ENCODE measurements at places on chromosomes 2 and 18.

GRCh38 chr2:38578832-38579231, 23.9 kb downstream of the HNRNPLL start:
- no peak for DNase-seq

- no peak for DNase-seq
These were observed 6.5 kb upstream of the ASIC4 start for GRCh38 chr2:219507581-219508443.

- DNase-seq: peak; percentile 28
These were observed 8.9 kb downstream of the CCL20 start for GRCh38 chr2:227822416-227823003.

GRCh38 chr18:45197526-45197970, 417.7 kb upstream of the SLC14A2 start:
- peak; percentile 67 for DNase-seq

GRCh38 chr2:19357402-19358241, 801 bp downstream of the OSR1 start:
- no peak for DNase-seq

GRCh38 chr2:75560768-75561565, at the start of gene EVA1A:
TSS of gene EVA1A (minus strand) at chr2:75560939. CDS start at chr2:75518140, 42,799 bp downstream.
- DNase-seq: peak; percentile 84

DNA sequence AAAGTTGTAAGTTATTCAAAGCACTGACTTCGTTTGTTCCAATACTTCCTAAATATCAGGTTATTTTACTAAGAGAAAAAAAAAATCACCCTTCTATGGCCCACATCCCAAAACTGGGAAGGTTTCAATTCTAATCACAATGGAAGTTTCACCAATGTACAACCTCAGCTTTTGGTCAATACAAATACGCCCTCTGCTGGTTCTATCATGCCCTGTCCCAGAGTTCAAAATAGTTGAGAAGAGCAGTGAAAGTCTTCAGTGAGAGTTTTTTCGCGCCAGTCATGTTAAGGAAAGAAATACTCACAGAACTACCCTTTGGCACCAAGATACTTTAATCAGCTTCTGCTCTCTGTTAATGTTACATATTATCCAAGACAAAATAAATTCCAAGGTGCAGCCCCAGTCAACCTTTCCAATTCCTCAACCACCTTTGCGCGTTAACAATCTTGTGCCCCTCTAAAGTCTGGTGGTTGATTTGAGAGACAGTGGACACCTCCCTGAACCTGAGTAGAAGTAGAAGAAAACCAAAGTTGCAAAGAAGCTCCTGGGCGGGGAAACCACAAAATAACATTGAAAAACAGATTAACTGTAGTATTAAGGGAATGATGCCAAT, 59.9 kb downstream of the SUMO1 start:
- peak; percentile 58 for DNase-seq

- DNase-seq: no peak
These were observed 468.3 kb upstream of the RGPD4 start for GRCh38 chr2:107358362-107358761.

DNA sequence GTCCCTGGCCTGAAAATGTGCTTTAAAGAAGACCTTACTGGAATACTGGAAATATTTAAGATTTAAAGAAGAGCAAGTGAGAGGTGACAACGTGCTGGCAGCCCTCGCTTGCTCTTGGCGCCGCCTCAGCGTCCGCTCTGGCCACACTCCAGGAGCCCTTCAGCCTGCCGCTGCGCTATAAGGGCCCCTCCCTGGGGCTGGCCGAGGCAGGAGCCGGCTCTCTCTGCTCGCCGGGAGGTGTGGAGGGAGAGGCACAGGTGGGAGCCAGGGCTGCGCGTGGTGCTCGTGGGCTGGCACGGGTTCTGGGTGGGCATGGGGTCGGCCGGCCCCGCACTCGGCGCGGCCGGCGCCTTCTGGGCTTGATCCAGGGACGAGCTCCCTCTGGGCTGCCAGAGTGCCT, 2.9 kb upstream of the COQ10B start:
- DNase-seq: no peak

- no peak for DNase-seq
These were observed 50.6 kb downstream of the SLC9A4 start for GRCh38 chr2:102523651-102524050.

- no peak for DNase-seq
These were observed 329.4 kb downstream of the AGPS start for GRCh38 chr2:177721818-177722567.

- no peak for DNase-seq
These were observed 666 bp upstream of the STAT1 start for GRCh38 chr2:191014653-191015020.

- DNase-seq: no peak
These were observed 368.2 kb upstream of the FANCL start for GRCh38 chr2:58609326-58609725.

DNA sequence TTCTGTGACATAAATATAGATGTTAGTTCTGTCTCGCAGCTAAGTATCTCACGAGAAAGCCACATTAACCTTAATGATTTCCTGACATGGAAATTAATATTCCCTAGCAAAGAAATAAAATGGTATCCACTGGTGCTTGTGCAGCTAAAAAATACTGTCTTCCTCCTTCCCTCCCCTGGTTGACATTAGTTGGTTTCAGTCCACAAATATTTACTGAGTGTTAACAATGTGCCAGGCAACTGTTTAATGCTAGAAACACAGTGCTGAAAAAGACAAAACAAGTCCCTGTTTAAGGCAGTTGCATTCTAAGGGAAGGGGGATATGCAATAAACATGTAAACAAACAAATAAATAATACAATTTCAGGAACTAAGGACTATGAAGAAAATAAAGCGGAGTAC, 44.2 kb upstream of the VPS54 start:
- no peak for DNase-seq

- no peak for DNase-seq
These were observed 10.2 kb upstream of the SCN3A start for GRCh38 chr2:165214093-165214492.

DNA sequence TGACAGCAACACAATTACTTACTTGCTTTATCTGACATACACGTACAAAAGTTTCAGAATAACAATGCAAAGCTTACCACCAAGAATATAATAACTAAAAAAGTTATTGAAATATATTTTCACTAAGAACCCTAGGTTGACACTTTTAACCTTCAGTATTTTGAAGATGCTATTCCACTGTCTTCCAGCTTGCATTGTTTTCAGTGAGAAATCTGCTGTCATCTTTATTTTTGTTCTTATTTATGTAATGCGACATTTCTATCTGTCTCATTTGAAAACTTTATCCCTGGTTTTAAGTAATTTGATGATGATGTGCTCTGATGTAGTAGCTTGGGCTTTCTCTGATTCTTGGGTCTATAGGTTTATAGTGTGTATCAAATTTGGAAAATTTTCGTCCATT, 165.0 kb upstream of the SMIM21 start:
- no peak for DNase-seq

DNA sequence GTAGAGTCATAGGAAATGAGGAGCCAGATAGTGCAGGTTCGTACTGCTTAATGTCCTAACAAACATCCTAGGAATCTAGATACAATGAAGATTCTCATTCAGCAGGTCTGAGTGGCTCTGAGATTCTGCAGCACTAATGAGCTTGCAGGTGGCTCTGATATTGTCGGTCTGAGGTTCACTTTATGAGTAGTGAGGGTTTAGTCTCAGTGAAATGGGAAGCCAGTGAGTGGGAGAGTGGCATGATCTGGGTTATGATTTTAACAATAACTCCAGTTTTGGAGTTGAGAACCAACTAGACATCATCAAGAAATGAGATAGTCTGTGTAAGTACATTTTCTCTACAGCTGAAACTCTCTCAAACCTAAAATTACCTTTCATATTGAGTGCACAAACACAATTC, 166.8 kb upstream of the SP5 start:
- DNase-seq: no peak

DNA sequence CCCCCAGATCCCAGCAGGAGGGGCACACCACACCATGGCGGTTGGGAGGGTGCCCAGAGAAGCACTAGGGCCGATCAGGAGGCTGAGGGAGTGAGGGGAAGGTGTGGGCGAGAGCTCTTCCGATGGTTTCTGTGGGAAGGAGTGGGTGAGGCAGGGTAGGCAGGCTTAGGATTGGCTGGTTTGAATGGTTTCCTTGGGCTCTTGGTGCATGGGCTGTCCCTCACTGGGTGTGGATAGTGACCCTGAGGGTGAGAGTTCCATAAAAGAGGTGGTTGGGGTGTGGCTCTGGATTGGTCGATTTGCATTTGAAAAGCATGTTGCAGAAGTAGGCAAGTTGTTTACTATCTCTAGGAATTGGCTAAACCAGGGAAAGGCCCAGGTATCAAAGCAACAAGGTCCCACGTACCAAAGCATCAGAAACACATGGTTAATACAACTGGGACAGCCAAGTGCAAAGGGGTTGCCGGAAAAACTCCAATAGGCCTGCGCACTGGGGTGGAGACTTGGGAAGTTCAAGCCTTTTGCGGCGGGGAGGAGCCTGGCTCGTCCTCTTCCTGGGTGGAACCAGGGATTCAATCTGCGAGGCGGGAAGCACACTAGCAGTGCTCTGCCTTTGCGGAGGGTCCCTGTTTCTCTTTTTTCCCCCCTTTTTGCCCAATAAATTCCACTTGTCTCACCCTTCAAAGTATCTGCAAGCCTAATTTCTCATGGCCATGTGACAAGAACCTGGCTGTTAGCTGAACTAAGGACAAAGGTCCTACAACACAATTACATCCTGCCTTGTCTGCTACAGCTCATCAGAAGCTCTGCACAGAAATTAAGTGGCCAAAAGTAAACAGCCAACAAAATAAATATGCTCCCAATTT, 43.2 kb downstream of the IL1R2 start:
- DNase-seq: no peak

DNA sequence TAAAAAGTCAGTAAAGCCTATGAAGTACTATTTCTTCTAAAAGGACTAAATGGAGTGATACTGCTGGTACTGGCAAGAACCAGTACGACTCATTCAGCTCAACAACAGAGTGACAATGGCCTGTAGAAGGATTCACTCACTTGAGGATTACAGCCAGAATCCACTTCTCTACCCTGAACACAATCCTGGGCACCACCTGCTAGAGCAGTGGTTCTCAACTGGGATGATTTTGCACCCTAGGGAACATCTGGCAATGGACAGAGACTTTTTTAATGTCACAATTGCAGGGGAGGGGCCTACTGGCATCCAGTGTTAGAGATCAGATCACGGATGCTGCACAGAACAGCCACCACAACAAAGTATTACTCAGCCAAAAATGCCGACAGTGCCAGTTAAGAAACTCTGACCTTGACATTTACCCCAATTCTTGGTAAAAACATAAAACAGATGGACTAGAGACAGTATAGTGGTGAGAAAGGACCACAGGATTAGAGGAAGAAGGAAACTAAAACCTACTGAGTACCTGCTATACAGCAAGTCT, 5.0 kb downstream of the SPIRE1 start:
- peak; percentile 37 for DNase-seq

DNA sequence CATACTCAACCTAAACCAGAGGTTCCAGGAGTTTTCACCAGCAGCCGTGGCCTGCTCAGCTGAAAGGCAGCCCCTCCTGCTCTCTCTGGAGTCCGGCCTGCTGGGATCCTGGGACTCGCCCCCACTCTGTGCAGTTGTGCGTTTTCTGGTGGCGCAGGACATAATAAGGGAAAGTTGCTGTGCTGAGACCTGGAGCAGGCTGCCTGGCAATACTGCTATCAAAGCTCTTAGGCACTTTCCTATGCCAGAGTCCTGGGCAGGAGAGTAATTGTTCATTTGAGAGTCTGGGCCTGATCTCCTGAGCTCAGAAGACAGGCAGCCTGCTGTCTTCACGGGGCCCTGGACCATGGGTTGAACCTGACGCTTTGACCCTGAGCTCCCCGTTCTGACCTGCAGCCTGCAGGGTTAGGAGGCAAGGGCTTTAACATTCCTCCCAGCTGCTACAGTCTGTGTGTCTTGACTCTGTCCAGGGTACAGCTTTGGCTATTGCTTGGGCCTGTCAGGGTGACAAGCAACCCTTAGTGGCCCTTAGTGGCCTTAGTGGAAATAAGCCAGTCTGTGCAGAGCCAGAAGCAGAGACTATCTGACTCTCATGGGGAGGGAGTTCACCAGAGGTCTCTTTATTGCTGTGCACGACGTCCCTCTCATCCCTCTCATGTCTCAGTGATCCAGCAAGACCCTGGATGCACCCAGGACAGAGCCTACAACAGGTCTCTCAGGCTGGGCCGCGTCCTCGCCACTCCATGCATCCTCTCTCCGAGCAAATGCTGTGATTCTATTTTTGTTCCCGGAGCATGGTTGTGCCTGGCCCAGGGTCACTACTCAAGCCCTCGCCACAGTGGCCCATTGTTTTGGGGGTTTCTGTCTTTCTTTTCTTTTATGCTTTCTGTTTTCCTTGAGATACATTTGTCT, 60.6 kb downstream of the ACKR3 start:
- no peak for DNase-seq

- DNase-seq: peak; percentile 14
These were observed 18.1 kb downstream of the NABP1 start for GRCh38 chr2:191696001-191696400.

- no peak for DNase-seq
These were observed 22.3 kb downstream of the RNF125 start for GRCh38 chr18:32040936-32041335.

DNA sequence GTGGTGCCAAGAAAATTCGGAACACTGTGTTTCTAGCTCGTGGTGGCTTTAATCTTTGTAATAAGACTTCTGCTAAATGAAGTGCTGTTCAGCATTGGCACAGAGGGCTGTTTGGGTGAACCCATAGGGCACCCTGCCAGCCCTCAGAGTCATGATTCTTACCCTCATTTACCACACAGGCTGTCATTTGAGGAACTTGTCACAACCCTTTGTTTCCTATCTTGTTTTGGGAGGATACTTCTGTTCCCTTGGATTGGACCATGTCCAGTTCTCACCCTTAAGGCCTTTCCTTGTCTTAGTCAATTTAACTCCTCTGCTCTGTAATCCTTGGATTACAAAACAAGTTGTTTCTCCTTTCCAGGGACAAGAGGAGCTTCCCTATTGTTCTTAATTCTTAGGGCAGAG, 225.7 kb downstream of the MTX2 start:
- DNase-seq: no peak

GRCh38 chr18:11074889-11075288, 74.5 kb downstream of the PIEZO2 start:
- no peak for DNase-seq

- DNase-seq: no peak
These were observed 88.4 kb upstream of the SP3 start for GRCh38 chr2:174053355-174054151.

DNA sequence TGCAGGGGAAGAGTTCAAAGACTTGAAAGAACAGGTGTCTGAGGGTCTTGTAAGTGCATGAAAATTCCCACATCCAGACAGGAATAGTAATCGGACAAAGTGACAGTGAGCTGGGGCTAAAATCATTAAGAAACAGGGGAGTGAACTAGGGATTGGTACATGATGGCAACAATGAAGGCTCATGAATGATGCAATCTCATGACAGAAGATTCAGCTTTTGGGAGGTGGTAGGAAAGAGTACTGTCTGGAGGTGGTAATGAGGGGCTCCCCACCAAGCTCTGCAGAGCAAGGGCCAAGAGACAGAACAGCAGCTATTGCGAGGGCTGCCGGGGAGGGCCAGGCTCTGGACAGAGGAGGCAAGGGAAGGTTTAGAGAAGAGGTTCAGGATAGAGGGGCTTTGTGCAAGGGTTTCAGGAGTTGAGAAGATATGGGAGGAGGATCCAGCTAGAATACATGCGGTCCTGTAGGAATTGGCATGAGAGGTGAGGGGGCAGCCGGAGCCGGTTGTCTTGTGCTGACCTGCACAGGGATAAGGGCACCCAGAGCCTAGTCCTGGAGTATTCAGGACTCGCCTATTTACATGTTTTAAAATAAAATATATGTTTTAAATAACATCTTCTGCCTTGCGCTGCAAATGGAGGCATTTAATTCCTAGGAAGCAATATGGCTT, 31.4 kb downstream of the MAP3K20 start:
- no peak for DNase-seq

Data from urothelium cell line (cell line).